ENCODE measurements at places on chromosomes 2 and 18.

GRCh38 chr2:238094438-238095022, 5.6 kb upstream of the ESPNL start:
- H3K36me3 ChIP-seq: peaks cover 4% of the 10 kb centered on the region
- no peak overlapping the region for H3K27ac ChIP-seq
- no peaks in the 10 kb centered on the region for H3K27me3 ChIP-seq

GRCh38 chr2:238081561-238081960, 18.6 kb upstream of the ESPNL start:
- peaks cover 5% of the 10 kb centered on the region for H3K4me1 ChIP-seq
- peaks cover 10% of the 10 kb centered on the region for H3K36me3 ChIP-seq
- H3K27ac ChIP-seq: no peak overlapping the region
- no peak overlapping the region for H3K4me3 ChIP-seq

DNA sequence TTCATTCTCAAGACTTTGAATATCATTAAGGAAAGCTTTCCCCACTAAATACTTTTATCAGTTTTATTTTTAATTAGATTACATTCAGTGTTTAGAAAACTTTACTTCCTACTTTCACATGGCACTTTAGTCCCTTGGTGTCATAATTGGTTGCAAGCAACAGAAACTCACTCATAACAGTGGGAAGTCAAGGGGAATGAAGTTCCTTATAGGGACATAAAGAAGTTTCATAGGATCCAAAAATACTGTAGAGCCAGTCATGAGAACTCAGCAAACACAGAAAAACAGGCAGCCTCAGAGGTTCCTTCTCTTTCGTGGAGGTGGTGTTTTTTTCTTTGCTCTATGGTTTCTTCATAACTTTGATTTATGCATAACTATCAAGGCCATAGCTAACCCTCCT, 809.0 kb downstream of the BCL11A start:
- DNase-seq: no peak
- no peaks in the 10 kb centered on the region for H3K4me1 ChIP-seq
- no peaks in the 10 kb centered on the region for H3K27me3 ChIP-seq
- H3K27ac ChIP-seq: no peak overlapping the region
- no peak overlapping the region for H3K4me3 ChIP-seq
- no peaks in the 10 kb centered on the region for H3K36me3 ChIP-seq

DNA sequence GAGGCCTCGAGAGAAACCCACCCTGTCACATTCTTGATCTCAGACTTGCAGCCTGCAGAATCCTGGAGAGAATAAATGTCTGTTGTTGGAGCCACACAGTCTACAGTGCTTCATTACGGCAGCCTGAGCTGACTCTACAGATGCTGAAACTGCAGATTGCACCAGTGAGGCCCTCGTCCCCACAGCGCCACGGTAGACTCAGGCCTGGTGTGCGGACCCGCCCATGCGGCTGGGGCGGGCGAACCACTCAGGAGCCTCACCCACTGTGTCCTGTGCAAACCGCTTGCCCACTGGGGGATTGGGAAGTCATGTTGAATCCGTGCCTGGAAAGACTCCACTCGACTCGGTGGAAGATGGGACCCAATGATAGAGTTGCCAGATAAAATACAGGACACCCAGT, 125.2 kb upstream of the COPS8 start:
- H3K4me3 ChIP-seq: no peak overlapping the region
- DNase-seq: no peak
- H3K27ac ChIP-seq: no peak overlapping the region
- H3K27me3 ChIP-seq: peaks cover 38% of the 10 kb centered on the region
- H3K4me1 ChIP-seq: no peaks in the 10 kb centered on the region

DNA sequence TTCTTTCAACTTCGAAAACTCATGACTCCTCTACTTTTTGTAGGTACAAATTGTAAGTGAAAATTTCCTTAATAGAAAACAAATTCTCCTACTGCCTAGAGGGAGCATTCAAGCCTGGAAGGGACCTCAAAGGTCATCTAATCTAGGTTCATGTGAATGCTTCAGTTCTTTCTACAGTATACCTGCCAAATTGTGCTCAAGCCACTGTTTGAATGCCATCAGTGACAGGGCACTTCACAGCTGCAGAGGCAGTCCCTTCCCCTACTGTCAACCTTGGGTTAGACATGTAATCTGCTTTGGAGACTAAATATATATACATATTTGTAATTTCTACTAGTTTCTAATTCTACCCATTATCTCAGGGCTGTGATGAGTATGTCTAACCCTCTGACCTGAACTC, 681.3 kb upstream of the CDH2 start:
- H3K4me3 ChIP-seq: no peak overlapping the region
- H3K36me3 ChIP-seq: no peaks in the 10 kb centered on the region
- no peak for DNase-seq
- H3K4me1 ChIP-seq: no peaks in the 10 kb centered on the region
- H3K27me3 ChIP-seq: no peaks in the 10 kb centered on the region
- H3K27ac ChIP-seq: no peak overlapping the region

Data from central memory CD8-positive, alpha-beta T cell (primary cell).